ENCODE measurements at places on chromosomes 3 and 15.

DNA sequence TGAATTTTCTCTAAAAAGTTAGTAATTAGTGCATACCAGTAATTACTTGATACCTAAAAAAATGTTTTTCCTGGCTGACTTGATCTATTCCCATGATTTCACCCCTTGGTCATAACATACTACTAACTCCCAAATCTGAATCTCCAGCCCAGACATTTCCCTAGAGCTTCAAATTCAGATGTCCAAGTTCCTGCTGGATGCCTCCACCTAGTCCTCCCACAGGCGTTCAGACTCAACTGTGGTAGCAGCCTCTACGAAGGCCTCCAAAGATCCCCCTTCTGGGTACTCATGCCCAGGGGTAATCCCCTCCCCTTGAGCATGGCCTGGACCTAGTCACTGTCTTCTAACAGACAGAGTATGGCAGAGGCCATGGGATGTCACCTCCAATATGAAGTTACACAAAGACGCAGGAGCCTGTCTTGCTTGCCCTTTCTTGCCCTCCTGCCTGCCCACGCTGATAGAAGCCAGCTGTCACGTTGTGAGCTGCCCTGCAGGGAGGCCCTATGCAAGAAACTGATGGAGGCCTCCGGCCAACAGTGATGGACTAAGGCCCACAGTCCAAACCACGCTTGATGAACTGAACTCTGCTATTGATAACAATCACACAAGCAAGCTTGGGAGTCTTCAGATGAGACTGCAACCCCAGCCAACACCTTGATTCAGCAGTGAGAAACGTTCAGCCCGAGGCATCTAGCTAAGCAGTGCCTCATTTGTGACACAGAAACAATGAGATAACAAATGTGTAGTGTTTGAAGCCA is 8.6 kb upstream of the FBN1 start:
- DNase-seq: no peak

DNA sequence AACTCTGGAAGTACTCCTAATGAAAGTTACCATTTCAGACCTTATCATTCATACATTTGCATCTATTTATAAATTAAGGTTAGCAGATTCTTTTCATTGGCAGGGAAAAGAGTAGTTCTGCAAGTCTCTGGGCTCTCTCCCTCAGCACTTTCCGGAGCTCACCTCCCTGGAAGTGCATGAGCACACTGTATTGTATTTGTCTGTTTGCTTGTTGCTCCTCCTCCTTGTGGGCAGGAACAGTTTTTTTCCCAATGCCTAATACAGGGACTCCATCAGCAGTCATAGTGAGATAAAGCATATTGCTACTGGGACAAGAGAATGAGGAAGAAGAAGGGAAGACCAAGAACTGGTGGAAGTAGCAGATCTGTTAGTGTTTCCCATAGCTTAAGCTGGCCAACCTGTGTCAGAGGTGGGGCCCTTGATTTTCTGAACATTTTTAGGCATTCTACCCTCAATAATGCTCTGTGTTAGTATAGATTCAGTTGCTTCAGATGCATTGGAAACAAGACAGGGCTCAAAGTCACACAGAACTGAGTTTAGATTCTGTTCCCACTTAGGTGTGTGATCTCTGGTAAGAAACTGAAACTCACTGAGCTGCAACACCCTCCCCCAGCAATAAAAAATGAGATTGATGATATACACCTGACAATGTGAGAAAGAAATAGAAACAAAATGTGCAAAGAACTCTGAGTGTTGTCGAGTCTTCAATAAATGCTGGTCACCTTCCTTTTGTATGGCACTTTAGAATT is 407.8 kb downstream of the TUSC7 start:
- DNase-seq: no peak

- DNase-seq: no peak
Observed at GRCh38 chr3:99699841-99700240, 61.4 kb downstream of the COL8A1 start.

DNA sequence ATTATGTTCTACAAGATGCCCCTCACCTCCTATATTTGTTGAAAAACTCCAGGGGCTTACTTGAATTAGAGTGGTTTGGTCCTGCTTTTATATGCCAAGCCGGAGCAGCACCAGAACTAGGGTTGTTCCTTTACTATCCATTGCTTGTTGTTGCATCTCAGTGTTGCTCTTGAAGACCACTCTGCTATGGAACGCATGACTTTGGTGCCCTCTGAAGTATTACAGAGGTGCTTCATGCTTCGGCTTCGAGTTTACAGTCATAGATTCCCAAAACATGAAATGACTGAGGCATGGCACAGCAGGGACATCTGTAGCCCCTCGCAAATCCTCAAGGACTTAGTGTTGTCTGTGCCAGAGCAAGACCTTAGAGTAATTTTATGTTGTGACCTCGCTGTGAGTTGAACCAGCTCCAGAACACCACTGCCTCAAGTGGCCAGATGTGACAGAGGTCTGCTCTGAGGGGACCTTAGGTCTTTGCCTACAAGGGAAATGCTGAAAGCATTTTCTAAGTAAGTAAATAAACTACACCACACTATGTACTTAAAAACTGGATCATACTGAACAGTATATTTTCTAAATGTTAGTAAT is 67.2 kb upstream of the SIAH2 start:
- no peak for DNase-seq

DNA sequence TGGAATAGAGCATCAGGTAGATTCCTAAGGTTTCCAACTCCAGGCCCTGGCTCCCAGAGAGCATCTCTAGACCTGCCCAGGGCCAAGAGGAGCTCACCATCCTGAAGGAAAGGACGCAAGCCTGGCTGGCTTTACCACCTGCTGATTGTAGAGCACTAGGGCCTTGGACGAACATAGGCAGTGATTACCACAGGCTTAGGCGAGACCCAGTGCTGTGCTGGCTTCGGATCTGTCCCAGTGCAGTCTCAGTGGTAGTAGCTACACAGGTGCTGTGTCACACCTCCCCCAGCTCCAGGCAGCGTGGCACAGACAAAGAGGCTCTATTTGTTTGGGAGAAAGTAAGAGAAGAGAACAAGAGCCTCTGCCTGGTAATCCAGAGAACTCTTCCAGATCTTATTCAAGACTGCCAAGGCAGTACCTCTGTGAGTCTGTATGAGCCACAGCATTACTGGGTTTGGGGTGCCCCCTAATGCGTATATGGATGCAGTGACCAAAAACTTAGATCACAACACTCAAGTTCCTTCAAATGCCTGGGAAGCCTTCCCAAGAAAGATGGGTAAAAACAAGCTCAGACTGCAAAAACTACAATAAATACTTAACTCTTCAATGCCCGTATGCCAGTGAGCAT is 25.4 kb downstream of the ISG20 start:
- no peak for DNase-seq

GRCh38 chr3:52167240-52167639 is 13.0 kb upstream of the POC1A start:
- no peak for DNase-seq

- no peak for DNase-seq
Observed at GRCh38 chr15:51799282-51800252, 29.9 kb upstream of the TMOD3 start.

- DNase-seq: no peak
Observed at GRCh38 chr3:124425972-124426371, 304.3 kb upstream of the UMPS start.

GRCh38 chr3:125280668-125281361 is 68.3 kb upstream of the SLC12A8 start:
- no peak for DNase-seq

GRCh38 chr15:37693926-37694325 is 240.5 kb upstream of the TMCO5A start:
- no peak for DNase-seq

DNA sequence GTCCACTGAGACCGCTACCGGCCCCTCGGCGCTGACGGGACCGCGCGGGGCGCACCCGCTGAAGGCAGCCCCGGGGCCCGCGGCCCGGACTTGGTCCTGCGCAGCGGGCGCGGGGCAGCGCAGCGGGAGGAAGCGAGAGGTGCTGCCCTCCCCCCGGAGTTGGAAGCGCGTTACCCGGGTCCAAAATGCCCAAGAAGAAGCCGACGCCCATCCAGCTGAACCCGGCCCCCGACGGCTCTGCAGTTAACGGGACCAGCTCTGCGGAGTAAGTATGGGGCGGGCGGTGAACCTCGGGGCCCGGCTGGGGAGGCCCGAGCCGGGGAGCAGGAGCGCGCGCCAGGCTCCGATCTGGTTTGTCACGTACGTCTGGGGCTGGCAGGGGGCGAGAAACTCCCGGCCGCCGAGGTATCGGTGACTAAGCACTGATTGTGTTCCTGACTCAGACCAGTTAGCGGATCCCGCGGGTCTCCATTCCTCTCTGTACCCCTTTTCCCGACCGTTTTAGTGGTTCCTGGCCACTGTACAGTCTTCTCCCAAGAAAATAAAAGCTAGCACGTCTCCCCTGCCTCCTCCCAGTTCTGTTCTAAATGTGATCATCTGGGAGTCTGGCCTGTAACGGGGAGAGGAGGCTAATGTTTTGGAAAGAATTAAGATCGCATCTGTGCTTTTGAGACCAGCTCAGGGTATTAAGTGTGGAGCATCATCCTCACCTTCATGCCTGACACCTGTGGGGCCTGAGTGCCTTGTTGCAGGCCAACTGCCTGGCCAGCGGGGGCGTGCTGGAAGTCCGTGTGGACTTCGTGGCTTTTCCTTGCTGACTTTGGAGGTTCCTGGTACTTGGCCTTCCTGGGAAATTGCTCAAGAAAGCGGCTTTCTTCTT is 691 bp downstream of the MAP2K1 start:
- peak; percentile 16 for DNase-seq

DNA sequence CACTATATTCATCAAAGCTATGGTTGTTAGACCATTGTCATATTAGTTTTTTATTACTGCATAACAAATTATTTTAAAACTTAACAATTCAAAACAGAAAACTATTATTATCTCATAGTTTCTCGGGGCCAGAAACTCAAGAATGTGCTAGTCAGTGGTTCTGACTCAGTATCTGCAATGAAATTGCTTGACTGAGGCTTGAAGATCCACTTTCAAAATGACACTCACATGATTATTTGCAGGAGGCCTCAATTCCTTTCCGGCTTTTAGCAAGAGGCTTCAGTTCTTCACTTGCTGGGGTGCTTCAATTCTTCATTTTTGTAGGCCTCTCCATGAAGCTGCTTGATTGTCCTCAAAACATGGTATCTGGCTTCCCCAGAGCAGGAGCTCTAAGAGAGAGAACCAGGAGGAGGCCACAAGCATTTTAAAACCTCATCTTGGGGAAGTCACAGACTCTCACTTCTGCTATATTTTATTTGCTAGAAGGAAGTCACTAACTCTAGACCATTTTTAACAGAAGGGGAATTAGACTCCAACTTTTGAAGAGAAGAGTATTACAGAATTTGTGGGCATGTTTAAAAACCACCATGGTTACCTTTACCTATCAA is 383.7 kb downstream of the MFSD1 start:
- DNase-seq: no peak

DNA sequence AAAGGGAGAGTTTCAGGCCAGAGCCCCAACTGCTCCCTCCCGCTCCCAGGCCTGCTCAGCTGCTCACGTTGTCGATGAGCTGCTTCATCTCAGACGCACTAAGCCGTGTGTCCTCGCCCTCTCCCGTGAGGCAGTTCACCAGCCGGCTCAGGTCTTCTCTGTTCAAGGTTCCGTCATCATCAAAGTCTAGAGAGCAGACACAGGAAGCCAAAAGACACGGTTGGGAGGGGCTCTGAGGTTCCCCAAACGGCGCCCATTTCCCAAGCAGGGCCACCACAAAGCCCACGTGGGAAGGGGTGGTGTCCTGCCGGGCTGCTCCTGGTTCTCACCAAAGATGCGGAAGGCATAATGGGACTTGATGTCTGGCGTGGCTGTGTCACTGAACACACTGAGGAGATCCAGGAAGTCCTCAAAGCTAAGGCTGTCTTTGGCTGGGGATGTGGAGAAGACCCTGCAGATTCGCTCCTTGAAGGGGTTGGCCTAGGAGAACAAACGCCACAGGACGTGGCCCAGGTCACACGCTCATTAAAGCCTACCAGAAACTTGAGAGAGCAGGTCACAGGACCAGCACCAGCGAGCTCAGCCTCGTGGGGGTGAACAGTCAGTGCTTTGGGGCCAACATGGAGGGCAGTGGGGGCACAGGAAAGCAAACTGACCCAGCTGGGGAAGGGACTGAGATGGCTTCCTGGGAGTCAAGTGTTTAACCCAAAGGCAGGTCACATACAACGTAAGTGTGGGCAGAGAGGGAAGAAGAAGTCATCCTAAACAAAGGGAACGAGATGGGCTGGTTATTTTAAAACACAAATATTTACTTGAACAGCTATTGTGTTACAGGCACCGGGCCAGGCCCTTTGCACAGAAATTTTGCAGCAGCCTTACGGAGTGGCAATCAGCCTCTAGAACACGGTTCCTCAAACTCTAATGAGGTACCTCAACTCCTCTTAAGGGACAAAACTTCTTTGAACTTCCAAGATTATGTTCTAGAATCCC is 2.4 kb downstream of the CIB1 start:
- DNase-seq: no peak

DNA sequence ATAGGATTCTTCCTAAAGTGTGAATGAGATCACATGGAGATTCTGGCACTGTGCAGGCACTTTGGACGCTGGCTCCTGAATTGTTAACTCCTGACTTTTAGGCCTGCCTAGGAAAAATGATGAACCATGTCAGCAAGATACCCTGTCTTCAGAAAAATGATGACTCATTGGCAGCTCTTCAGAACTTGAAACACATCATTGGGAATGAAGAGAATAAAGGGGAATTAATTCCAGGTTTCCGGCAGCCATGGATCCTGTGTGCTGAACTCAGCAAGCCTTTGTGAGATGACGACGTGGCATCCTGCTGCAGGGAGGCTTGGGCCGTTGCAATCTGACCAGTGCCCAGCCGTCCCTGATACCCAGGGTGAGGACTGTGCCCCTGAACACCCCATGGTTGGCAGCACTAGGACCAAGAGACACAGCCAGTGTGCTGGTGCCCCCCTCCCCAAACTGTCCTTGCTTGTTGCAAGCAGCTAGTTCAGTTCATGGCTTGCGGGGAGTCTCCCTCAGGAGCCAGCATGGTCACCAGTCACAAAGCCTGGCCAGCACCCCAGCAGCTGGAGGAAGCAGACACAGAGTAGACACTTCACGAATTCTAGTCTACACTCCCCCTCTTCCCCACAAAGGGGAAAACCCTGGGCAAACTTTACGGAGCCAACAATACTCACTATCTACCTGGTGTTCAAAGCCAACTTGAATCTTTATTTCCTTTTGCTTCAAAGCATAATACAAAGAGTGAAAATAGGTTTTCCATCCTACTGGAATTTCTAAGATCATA is 7.8 kb upstream of the LIPC start:
- no peak for DNase-seq

DNA sequence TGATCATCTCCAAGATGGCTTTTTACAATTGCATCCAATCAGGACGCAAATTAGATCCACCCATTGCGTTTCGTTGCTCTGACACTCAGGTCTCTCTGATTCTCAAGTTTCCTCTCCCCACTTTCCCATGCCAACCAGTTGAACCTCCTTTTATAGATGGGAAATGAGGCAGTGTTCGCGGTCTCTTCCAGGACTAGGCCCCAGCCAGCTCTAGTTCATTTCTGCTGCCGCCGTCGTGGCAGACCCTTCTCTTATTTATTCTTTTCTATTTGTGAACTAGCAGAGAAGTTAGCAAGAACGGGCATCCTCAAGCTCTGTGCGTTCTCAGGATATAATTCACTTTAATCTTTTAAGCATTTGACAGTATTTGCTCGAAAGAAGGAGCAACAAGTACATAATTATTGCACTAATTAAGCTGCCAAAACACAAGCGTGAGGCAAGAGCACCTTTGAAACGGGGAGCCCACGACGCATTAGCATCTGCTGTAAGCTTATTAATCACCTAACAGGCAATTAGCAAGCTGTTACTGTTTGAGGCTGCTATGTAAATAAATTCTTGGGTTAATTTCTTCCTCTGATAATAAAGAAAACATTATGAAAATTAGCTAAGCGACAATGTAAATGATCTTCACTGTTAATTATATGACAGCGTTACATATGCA is 246.4 kb upstream of the TLE3 start:
- no peak for DNase-seq

Measured in AG04449 (cell line).